CD4-positive, alpha-beta T cell (primary cell): ENCODE measurements at places on chromosomes 5 and 9.

GRCh38 chr5:167797933-167798332, 493.5 kb upstream of the WWC1 start:
- DNase-seq: no peak

DNA sequence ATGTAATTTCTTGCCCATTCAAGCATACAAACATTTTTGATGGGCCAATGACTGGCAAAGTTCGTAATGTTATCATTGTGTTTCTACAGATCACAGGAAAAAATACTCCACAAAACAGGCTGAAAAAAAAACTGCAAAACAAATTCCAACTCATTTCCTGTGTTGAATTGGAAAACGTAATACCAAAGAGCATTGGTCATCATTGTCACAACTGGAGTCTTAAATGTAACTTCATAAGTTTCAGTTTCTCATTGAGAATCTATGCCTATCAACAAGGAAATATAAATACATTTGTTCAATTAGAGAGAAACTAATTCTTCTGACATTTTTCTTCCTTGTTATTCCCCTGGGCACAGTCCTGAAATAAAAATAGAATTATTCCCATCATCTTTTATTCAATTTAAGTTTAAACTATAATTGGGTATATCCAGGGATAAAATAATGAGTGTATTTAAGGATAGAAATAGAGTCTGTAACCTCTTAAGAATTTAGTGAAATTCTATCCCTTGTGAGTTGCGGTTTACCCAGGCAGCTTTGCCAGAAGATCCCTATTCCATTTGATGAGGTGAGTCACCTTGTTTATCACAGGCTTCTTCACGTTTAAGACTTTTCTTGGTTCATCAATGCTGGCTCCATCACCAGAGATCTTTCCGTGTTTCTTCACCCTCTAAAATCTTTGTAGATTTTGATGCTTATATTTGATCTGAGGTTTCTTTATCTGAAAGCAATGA, 112.7 kb upstream of the ITGA1 start:
- DNase-seq: no peak

GRCh38 chr5:35830587-35830986, 26.1 kb upstream of the IL7R start:
- peak; percentile 43 for DNase-seq

- DNase-seq: no peak
These were observed 9.6 kb downstream of the KIF2A start for GRCh38 chr5:62315376-62316175.

- no peak for DNase-seq
These were observed 42.9 kb downstream of the LURAP1L start for GRCh38 chr9:12817702-12818101.

DNA sequence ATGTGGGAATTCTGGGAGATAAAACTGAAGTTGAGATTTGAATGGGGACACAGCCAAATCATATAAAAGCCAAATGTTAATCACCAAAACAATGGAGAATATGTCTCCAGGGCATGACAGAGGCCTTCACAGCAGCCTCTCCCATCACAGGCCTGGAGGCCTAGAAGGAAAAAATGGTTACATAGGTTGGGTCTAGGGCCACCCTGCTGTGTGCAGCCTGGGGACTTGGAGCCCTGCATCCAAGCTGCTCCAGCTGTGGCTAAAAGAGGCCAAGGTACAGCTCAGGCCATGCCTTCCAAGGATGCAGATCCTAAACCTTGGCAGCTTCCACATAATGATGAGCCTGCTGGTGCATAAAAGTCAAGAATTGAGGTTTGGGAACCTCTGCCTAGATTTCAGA, 85.1 kb downstream of the JAKMIP2 start:
- DNase-seq: no peak

- DNase-seq: no peak
These were observed 115.7 kb upstream of the MTAP start for GRCh38 chr9:21686738-21687137.

DNA sequence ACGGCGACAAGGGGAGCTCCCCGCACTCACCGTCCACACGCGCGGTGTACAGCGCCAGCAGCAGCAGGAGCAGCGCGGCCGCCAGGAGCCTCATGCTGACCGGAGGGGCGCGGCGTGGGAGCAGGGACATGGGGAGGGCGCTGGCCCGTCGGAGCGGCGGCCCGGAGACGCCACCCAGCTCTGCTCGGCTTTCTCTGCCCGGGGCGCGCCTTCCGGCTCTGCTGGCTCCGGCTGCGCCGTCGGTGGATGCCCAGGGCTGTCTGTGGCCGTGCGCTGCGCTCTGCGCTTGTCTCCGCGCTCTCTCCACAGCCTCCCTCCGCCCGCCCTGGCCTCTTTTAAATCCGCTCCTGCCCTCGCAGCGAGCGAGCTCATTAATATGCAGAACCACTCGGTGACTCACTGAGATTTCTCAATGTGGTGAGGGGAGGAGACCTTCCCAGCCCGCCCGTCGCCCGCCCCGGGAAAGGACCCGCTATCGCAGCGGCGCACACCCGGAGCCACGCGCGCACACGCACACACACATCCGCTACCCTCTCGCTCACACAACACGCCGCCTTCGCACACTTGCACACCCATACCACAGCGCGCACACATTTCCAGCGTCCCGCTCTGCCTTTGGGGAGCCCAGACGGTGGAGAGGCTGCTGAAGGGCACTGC, at the start of gene CXCL14:
Gene CXCL14 (minus strand): TSS at position 307 of the 657 bp plus-strand sequence. CDS start 213 bp downstream, at position 94.
- DNase-seq: no peak

DNA sequence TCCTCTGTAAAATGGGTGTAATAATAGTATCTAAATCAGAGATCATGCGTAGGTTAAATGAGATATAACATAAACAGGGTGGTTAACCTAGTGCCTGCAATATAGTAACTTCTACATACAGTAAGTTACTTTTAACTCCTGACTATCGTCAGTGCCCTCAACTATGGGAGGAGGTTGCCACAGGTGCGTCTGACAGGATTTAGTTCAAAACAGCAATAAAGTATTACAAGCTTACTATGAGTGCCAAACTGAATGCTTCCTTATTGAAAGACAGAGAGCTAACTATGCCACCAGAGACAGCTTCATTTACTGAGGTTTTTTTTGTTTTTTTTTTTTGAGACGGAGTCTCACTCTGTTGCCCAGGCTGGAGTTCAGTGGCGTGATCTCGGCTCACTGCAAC, 209.0 kb downstream of the ADAMTSL1 start:
- no peak for DNase-seq

- no peak for DNase-seq
These were observed 298.4 kb upstream of the GRAMD2B start for GRCh38 chr5:126124706-126125345.

GRCh38 chr9:127505396-127506116, 54.2 kb downstream of the LRSAM1 start:
- peak; percentile 10 for DNase-seq

DNA sequence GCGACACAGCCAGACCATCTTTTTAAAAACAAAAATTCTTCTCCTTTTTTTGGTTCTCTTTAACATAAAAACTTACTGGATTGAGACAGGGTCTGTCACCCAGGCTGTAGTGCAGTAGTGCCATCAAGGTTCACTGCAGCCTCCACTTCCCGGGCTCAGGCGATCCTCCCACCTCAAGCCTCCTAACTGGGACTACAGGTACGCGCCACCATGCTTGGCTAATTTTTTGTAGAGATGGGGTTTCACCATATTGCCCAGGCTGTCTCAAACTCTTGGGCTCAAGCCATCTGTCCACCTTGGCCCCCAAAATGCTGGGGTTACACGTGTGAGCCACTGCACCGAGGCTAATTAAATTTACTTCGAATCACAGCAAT, 13.8 kb downstream of the HNRNPK start:
- no peak for DNase-seq

DNA sequence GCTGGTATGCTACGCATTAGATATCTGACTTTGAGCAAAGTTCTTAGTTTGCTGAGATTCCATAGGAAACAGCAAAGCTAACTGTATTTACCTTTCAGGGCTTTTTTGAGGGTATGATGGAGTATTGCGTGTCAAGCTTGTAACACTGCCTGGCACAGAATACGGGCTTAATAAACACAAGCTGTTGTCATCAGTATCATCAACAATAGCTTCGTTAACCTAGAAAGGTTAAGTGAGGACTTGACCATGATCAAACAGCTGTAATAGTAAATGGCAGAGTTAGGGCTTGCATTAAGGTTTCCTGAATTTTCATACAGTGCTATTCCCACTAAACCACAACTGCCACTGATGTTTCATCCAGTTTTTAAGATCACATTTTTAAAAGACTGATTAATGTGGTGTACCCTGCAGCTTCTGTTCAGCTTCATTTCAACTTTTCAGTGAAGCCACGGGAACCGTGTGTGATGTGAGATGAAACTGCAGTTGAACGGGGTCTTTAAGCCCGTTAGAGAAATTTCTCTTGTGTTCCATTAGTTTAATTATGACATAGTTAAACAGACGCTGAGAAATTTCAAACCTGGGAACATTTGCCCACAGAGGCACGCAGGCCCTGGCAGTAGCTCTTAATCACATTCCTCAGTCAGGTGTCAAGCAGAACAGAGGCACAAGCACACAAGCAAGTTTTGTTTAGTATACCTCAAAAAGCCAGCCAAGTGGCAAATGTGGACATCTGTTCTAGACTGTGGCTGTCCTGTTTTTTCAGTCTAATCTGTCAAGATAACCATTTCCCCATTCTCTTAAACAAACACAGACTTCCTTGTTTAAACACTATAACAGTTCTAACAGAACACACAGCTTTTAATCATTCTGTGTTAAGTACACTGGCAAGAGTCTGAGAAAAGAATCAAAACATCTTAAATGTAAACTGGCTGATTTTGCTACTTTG, 147.1 kb downstream of the ZNF608 start:
- DNase-seq: no peak

DNA sequence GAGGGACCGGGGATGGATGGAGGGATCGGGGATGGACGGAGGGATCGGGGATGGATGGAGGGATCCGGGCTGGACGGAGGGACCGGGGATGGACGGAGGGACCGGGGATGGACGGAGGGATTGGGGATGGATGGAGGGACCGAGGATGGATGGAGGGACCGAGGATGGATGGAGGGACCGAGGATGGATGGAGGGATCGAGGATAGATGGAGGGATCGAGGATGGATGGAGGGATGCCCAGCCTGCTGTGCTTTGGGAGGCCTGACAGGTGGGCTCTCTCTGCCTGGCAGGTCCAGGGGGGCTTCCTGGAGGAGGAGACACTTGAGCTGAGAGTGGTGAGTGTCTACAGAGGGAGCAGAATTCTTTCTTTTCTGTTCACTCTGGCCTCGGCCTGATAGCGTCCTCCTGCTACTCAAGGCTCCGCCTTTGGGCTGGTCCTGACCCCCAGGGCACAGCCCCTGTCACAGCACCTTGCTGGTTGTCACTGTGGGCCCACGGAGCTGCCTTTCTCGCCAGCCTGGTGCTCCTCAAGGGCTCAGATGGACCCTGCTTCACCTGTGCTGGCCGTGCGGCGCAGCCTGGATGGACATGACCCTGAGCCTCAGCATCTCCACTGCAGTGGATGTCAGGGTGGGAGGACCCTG, 42.2 kb upstream of the RNF130 start:
- DNase-seq: no peak

DNA sequence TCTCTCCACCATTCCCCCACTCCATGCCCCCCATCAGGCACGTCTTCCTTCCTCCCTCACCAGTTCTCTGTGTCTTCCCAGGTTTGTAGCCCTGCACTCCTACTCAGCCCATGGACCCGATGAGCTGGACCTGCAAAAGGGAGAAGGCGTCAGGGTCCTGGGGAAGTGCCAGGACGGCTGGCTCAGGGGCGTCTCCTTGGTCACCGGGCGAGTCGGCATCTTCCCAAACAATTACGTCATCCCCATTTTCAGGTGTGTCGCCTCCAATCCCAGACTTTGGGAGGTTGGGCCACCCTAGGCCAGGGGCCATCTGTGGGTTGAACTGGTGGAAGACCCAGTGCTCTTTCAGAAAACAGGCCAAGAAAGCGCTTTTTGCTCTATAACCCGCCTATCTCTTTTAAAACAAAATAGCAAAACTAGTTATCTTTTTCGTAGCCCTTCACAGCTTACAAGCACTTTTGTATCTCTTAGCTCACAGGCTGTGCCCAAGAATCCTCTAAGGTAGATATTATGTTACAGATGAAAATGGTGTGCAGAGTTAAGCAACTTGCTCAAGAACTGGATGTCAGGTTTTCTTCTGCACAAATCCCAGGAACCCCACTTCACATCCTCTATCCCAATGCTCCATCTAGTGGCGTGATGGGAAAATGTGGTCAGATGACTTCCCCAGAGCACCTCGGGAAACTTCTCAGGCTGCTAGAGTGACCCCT, 56.2 kb downstream of the PLAC8L1 start:
- DNase-seq: no peak

- DNase-seq: no peak
These were observed 363.5 kb downstream of the MAN2A1 start for GRCh38 chr5:110053205-110053604.

GRCh38 chr5:33091571-33092363, 349.0 kb upstream of the TARS1 start:
- no peak for DNase-seq
